ENCODE measurements at places on chromosomes 5 and 9. TPM values are rescaled to one million over a fixed set of nuclear protein-coding genes. Genes with fewer than 3 reads are reported as not detected.

GRCh38 chr5:160378330-160378729, 7.9 kb upstream of the C1QTNF2 start:
- no peak for DNase-seq

DNA sequence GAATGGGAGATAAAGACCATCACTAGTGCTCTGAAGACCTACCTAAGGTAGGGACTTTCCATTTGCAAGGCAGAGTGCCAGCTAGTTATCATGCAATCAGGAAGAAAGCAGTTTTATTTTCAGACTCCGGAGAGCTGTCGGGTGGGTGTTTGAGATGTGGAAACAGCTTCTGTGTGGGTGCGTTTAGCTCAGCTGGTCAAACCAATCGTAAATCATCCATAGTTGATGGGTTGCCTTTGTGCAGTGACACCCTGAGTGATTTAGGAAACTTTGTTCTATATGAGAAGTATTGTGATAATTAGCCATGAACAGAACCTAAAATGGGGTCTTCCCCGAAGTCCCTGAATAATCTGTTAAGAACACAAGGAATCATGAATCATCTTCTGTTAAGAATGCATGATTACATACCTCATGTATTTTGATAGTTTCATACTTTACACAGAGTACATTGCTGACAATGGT, 284.3 kb downstream of the ARHGAP26 start:
- no peak for DNase-seq

GRCh38 chr9:30198463-30199309, 2185.8 kb upstream of the ACO1 start:
- no peak for DNase-seq

- peak; percentile 54 for DNase-seq
Measured at GRCh38 chr9:19232823-19233194, 2.3 kb downstream of the DENND4C start.

The SLC46A2 gene
- 1.2 TPM for total RNA-seq

The NKD2 gene
- 12.7 TPM for total RNA-seq

The KIF24 gene
- total RNA-seq: 2.6 TPM

The CER1 gene
- 0.30 TPM for total RNA-seq

The C1QTNF2 gene
- 12.3 TPM for total RNA-seq

The MARCHF3 gene
- total RNA-seq: 18.5 TPM
